ENCODE measurements at places on chromosomes 1 and 21. TPM values are rescaled to one million over a fixed set of nuclear protein-coding genes. Genes with fewer than 3 reads are reported as not detected.

GNAT2 gene
- total RNA-seq, result not detected

DNA sequence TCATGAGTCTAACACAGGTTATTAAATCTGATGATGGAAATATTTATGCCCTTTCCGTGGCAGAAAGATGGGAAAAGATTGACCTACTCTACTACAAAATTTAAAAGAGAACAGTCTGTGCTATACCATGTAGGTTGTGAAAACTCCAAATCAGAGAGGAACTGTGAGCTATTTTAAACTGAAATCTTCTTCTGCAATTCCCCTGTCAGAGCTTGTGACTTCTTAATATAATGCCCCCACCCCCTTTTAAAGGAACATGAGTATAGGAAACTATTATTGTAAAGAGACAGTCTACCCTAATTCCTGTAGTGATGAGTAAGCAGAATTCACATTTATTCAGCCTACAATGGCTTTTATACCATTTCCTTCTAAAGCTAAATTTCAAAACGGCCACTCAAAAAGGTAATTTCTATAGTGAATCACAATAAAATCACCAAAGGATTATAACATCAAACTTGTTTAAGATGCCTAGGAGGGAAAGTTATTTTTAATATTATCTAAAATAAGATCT, 11.7 kb downstream of the DSCAM start:
- no peak for DNase-seq

CYP4A11 gene
- total RNA-seq, result not detected

DNA sequence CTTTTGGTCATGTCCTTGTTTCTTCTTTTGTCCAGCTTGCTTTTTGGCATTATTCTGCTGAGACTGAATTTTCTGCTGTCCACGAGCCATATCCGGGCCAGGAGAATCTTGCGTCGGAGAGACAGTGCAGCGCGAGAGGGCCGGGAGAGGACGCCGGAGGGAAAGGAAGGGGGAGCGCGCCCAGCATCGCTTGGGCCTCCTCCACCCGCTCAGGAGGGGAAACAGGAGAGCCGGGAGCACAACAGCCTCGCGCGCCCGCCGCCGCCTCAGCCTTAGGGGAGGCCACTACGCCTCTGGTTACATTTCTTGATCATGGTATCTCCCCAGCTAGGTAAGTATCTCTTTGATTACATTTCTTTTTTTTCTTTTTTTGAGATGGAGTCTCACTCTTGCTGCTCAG, 7.4 kb upstream of the DEGS1 start:
- DNase-seq, result peak; percentile 66

NUP133 gene
- 51.4 TPM for total RNA-seq

GRCh38 chr1:77680173-77680572, 2.3 kb downstream of the ZZZ3 start:
- no peak for DNase-seq

PBX1 gene
- total RNA-seq, result not detected

GRCh38 chr1:39393645-39394044, 97.8 kb upstream of the BMP8A start:
- DNase-seq, result no peak

CD1C gene
- not detected for total RNA-seq

PADI2 gene
- total RNA-seq, result 0.10 TPM

DNA sequence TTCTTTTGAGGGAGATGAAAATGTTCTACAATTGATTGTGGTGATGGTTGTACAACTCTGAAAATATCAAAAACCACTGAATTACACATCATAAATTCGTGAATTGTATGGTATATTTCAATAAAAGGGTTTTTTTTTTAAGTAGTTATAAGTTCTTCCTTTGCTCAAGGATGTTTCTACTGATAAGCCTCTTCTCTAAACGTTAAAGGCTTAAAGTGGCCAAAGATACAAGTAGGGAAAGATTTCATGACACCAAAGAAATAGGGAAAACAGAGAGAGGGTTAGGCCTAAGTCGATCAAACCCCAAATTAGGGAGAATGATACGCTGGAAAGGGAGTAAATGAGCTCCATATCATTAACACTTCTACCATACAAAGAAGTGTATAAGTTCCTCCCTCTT, 4.1 kb downstream of the KDM5B start:
- DNase-seq, result no peak

- peak; percentile 69 for DNase-seq
These were observed 11.3 kb downstream of the NFIA start for GRCh38 chr1:61093525-61094137.

DNA sequence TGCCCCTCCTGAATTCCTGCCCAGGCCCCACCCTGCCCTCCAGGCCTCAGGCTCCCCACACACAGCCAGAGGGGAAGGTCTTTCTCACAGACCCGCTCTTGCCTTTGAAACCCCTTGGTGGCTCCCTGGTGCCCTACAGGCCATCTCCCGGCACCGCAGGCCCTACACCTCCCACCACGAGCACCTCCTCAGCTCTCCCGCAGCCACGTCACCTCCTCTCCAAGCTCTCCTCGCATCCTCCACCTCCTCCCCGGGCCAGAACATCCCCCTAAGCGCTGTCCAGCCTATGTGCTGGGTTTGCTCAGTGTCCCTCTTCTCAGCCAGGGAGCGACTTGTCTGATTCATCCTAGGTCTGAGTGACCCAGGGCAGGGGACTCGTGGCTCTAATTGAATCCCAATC, 66.4 kb downstream of the DMRTB1 start:
- DNase-seq, result no peak

GRCh38 chr1:15246960-15247614, at the start of gene FHAD1:
TSS of gene FHAD1 (plus strand) at chr1:15247223. CDS start at chr1:15251785, 4,562 bp downstream.
- DNase-seq, result peak; percentile 21

- DNase-seq, result no peak
These were observed 93.1 kb downstream of the FNBP1L start for GRCh38 chr1:93541045-93541444.

GPR25 gene
- not detected for total RNA-seq

DNA sequence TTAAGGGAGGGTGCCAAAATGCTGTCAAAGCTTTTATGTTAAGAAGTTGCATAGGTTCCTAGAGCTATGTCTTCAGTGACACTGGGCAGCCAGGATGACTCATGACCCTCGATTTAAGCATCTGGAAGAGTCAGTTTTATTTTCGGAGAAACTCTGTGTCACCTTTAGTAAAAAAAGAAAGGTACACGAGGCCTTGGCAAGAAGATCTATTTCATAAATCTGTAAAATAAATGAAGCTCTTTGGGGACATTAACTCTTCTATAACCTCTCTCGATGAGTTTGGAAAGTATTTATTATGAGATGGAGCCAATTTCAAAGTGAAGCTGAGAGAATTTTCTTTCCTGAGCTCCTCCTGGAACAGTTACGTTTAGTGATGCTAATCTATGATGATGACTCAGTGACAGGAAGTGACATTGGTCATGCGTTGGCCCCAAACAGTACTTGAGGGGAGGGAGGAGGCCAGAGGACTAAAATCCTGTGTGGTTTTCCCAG, 156.5 kb downstream of the HLX start:
- no peak for DNase-seq

ZNF672 gene
- total RNA-seq, result 57.1 TPM

MROH9 gene
- not detected for total RNA-seq

KCNJ9 gene
- total RNA-seq, result not detected

GRCh38 chr1:156539818-156540355, 32.5 kb downstream of the IQGAP3 start:
- DNase-seq, result no peak

CELA2B gene
- total RNA-seq, result not detected

DYNLT4 gene
- 2.9 TPM for total RNA-seq

GRCh38 chr1:232629250-232630046, 485 bp downstream of the SIPA1L2 start:
- DNase-seq, result peak; percentile 24

SPATA21 gene
- total RNA-seq, result not detected

LINGO4 gene
- total RNA-seq, result not detected

- no peak for DNase-seq
These were observed 175.7 kb downstream of the VPS13D start for GRCh38 chr1:12405325-12406210.

HSD3B2 gene
- not detected for total RNA-seq

OR6K3 gene
- not detected for total RNA-seq

RNF223 gene
- total RNA-seq, result 4.3 TPM

DNA sequence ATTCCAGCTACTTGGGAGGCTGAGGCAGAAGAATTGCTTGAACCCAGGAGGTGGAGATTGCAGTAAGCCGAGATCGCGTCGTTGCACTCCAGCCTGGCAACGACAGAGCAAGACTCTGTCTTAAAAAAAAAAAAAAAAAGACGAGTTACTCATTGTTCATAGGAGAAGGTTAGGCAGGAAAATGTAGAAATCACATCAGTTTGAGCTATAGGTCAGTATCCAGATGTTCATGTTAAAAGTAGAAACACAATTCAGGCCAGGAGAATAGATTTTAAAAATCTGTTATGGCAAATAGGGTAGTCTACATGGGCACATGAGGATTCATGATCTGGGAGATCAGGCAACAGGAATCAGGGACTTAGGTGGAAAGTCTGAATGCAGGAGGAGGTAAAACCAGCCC, 57.7 kb downstream of the SELENOF start:
- DNase-seq, result no peak

DNA sequence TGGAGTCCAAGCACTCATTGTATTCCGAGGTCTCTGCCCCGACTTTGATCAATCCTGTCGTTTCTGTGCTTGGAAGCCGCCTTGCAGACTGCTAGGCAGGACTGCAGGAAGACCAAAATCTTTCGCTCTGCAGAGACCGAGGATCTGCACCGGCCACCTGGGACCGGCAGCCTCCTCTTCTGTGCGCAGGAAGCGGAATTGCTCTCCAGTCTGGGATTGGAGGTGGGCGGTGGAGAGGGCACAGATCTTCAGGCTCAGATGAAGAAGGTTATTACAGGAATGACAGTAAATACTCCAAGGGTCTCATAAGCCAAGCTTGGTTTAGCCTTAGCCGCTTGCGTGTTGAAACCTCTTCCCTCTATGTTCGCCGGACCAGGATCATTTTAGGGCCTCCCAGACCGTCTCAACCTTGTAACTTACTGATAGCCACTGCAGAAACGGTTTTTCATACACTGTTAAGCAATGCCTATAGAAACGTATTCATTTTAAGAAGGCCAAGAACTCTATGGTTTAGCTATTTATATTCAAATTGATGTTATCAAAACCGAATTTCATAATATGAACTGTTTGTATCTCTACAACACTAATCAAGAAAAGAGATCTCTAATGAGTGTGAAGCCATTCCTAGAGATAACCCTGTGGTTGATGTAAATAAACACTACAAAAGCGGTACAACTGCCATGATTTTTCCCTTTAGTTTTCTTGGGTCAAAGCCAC, 1.1 kb downstream of the MIA3 start:
- peak; percentile 64 for DNase-seq

DNA sequence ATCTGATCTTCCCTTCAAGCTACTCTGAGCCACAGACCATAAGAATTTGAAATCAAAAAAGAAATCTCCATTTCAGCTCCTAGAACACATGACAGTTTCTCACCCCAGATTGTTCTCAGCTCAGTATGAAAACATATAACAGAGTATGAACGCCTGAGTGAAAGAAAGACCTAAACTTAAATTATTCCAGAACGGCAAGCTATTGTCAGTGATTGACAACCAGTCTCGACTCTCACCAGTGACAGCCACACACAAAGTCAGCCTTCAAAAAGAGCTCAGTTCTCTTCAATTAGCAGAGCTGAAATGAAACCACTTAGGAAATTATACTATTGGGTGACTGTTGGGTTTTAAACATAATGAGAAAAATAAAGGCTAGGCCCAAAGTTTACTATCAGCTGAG, 312.8 kb downstream of the OMA1 start:
- no peak for DNase-seq

NBPF12 gene
- total RNA-seq, result 1.9 TPM

DNA sequence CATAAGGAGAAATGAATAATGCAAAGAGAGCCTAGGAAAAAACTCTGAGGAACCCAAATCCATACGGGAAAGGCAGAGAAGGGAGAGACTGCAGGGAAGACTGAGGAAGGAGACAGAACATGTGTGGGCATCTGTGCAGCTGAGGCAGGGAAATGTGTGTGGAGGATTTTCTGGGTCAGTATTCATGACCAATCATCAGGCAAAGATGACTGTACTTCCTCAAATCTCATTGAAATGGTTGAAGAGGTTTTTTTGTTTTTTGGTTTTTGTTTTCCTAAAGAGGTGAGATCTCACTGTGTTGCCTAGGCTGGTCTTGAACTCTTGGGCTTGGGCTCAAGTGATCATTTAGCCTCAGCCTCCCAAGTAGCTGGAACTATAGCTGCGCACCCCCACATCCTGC, 15.7 kb downstream of the DIP2A start:
- DNase-seq, result no peak

- no peak for DNase-seq
These were observed 11.9 kb upstream of the TMEM61 start for GRCh38 chr1:54968551-54968950.

DNA sequence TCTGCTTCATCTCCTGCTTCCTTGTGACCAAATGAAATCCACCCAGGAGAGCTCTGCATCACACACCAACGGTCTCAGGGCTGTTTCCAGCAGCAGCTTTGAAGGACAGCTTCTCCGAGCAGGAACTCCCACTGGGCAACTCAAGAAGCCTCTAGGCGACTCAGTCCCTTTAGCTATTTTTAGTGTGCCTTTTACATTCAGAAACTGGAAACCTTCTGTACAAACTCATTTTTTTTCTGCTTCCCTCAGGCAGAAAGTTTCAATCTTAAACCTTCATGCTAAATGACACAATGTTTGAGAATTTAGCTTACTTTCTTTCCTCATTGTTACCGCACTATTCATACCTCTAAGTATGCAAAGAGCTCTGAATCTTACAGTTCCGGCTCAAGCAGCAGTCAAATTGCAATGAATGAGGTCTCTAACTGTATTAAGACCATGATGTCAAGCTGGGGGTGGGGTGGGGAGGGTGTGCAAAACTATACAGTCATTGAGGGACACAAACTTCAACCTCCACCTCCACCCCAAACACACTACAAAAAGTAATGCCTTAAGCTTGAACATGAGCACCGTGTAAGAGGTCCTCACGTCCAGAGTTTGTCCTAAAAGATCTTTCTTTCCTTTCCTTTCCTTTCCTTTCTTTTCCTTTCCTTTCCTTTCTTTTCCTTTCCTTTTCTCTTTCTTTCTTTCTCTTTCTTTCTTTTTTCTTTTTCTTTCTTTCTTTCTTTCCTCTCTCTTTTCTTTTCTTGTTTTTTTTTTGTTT, 16.4 kb upstream of the TARBP1 start:
- no peak for DNase-seq

DNA sequence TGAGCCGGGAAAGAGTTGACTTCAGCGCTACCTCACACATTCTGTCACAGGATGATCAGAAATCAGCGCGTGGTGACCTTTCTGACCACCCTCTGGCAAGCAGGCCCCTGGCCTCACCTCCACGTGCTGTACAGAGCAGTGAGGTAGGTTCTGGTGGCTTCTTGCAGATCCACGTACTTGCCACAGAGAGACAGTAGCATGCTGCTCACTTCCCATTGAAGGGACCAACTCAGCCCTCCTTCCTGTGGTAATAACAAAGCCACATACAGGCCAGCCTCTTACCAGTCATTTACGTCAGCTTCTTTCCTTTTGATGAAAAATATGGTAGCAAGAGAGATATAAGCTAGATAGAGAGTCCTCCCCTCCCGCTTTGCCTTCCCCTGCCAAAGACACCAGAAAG, 200.7 kb downstream of the CHRM3 start:
- no peak for DNase-seq

GRCh38 chr1:32798191-32798590, 19.0 kb downstream of the YARS1 start:
- DNase-seq, result no peak

Measured in G401 (cell line).